ENCODE measurements at places on chromosomes 16 and 17.

- DNase-seq = no peak
These were observed 146.1 kb downstream of the SKAP1 start for GRCh38 chr17:48283907-48284306.

DNA sequence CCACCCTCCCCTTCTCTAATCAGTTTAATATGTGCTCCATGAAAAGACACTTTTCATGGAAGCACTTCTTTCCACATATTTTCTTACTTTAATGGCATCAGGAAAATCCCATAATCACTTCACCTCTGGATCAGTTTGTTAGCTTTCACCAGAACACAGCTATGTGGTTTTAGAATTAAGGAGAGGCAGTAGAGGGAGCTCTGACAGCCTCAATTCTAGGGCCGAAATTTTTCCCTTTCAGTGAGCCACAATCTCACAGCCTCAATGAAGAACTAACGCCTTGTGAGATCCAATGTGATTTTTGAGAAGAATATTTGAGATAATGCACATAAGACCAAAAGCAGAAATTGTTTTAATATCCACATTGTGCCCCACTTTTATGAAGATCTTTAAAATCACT lies 1494.0 kb upstream of the CDH8 start:
- DNase-seq = no peak

GRCh38 chr17:43151880-43152456 lies 19.0 kb upstream of the NBR1 start:
- DNase-seq = no peak

DNA sequence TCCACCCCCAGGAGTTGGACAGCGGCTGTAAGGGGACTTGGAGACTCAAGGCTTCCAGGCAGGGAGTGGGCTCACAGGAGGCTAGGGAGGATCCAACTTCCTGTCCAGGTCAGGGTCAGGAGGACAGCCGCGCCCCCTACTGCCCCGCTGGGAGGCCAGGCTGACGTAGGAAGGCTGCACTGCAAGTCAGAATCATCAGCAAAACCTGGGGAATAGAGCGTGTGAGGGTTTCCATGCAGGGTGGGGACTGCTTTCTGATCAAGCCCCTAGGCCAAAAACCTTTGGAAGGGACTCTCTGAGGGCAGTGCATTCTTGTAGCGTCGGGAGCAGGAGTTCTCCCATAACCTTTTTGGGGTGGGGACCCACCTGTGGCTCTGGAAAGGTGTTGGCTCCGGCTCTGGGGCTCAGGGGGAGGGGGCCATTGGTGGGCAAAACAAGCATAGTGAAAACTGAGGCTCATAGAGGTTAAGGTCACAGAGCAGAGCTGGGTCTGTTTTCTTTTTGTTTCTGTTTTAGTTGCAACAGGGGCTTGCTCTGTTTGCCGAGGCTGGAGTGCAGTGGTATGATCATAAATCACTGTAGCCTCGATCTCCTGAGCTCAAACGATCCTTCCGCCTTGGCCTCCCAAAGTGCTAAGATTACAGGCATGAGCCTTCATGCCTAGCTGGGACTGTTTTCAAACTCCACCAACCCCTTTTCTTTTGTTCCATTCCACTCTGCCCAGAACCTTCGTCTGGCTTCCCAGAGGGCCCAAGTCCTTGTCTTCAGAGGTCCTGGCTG lies 22.1 kb downstream of the RAI1 start:
- no peak for DNase-seq

GRCh38 chr17:39923836-39924690 lies 3.3 kb downstream of the ORMDL3 start:
- peak; percentile 5 for DNase-seq

GRCh38 chr16:56732366-56732765 lies 2.4 kb downstream of the NUP93 start:
- DNase-seq = no peak

GRCh38 chr16:9308356-9308801 lies 216.9 kb downstream of the HAPSTR1 start:
- DNase-seq = no peak

DNA sequence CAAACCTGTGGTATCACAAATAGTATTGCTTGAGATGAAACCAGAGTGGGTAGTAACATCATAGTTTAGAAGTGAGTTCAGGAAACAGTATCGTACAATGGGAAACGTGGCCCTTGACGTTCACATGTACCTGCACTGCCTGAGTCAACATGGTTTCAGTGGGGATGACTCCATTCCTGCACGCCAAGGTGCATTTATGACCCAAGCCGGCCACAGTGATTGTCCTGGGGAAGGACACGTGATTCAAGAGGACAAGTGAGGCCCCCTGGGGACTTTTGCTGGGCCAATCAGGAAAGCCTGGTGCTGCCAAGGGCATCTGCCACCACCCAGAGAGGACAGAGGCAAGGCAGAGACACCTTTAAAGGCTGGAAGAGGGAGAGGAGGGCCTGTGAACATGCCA lies 119.2 kb downstream of the AXIN2 start:
- no peak for DNase-seq

DNA sequence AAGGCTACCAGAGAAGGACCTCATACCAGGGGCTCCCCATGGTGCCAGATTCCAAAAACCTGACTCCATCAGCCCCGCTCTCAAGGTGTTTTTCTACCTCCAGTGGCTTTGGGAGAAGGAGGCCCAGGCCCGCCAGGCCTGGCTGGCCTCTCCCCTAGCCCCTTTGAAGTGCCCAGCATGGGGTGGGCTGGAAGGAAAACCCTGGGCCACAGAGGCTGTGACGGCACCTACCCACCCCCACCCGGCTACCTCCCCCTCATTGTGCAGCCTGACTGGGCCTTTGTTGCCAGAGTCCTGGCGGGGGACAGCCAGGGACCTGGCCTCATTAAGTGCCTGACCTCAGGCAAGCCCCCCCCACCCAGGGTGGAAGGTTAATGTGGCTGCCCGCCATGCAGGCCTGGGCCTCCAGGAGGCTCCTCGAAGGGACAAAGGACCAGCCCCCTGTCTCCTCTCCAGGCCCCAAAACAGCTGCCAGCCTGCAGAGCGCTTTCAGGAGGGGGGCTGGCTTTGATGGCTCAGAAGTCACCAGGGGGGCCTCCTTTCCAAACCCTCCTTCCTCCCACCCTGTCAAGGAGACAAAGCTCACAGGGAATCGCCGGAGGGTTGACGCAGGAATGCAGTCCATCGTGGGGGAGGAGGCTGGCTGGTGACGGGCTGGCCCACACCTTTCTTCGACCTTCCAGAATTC lies 159.4 kb downstream of the ZNF423 start:
- no peak for DNase-seq

DNA sequence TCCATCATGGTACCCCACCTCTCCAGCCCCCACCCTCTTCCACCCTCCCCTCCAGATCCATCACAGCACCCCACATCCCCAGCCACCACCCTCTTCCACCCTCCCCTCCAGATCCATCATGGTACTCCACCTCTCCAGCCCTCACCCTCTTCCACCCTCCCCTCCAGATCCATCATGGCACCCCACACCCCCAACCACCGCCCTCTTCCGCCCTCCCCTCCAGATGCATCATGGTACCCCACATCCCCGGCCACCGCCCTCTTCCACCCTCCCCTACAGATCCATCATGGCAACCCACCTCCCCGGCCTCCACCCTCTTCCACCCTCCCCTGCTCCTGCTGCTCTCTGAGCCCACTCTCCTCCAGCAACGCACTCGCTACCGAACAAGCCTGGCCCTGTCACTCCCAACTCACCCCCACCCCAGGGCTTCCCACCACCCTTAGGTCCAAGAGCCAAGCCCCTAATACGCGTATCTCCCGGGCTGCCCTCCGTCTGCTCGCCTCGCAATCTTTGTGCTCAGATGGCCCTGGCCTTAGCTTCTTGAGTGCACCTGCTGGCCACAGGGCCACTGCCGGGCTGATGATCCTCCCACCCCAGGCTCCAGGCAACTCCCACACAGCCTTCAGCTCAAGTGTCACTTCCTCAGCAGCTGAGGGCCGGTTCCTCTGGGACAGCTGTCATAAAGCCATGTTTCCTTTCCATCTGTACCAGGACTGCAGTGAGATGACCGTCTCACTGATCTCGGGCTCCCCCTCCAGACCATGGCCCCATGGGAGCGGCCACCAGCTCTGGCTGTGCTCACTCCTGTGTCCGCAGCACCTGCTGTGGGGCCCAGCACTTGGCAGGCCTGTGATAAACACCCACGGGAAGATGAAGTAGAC lies 25.5 kb downstream of the KDM8 start:
- DNase-seq = no peak

DNA sequence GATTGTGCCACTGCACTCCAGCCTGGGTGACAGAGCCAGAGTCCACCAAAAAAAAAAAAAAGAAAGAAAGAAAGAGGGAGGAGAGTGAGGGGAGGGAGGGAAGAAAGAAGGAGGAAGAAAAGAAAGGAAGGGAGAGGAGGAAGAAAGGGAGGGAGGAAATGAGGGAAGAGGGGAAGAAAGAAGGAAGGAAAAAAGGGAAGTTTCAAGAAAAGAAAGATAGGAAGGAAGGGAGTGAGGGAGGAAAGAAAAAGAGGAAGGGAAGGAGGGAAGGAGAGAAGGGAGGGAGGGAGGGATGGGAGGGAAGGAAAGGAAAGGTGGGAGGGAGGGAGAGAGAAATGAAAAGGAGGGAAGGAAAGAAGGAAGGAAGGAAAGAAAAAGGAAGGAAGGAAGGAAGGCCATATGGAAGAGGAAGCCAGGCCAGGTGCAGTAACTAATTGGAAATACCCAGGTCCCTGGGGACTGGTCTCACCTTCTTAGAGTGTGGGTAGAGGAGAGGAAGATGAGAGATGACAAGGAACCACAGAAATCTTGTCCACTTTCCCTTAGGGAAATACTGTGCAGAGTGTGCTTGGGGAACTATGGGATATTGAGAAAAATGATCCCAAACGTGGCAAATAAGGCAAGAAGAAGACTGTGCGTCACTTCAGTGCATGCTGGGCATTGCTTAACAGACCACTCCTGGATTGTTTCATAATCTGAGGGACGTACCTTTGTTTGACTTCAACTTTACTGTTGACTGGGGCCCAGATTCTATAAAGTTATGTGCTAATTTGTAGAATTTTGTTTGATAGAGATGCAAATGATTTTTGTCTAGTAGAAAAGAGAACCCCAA lies 15.1 kb upstream of the CSNK2A2 start:
- no peak for DNase-seq

DNA sequence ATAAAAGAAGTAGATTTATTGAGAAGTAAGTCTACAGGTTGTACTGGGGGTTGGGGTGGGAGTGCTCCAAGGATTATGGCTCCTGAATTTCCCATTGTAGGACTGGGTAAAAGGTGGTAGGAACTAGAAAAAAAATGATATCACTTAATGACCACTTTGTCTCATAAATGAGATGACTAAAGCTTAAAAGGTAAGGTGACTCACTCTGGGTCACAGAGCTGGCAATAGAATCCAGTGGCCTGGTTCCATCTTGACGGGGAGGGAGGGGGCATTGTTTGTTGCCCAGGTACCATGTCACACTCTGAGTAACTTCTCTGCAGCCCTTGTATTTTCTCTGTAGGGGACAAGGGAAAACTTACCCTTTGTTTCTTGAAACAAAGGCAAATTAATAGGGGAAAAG lies 126.1 kb downstream of the PITPNC1 start:
- peak; percentile 99 for DNase-seq

GRCh38 chr16:20359997-20360396 lies 7.5 kb upstream of the UMOD start:
- no peak for DNase-seq

GRCh38 chr16:12600116-12600515 lies 203.6 kb downstream of the CPPED1 start:
- no peak for DNase-seq

DNA sequence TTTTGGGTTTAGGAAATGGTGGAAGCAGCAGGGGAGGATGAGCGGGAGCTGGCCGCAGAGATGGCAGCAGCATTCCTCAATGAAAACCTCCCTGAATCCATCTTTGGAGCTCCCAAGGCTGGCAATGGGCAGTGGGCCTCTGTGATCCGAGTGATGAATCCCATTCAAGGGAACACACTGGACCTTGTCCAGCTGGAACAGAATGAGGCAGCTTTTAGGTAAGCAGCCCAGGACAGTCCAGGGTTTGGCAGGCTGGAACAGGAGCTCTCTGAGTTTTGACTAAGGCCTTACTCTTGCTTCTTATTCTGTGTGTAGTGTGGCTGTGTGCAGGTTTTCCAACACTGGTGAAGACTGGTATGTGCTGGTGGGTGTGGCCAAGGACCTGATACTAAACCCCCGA lies 41.4 kb downstream of the SF3B3 start:
- DNase-seq = no peak

DNA sequence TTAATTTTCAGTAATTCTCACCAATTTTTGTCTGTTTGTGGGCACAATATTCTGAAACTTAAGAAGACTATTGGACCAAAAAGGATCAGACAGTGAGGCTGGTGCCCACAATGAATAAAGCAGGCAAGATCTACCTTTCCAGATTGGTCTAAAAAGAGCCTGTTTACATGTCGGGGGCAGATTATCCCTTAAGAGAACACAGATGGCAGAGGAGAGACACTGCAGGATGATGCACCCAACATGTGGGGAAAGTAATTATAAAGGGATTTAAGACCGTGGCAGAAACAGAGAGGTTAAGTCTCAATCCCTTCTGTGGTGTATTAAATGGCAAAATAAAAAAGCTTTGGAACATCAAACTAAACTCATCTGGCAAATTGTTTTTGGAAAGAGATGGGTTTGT lies 331.8 kb upstream of the CDH11 start:
- no peak for DNase-seq

- DNase-seq = no peak
These were observed 126.1 kb upstream of the NUDT7 start for GRCh38 chr16:77596261-77596660.

DNA sequence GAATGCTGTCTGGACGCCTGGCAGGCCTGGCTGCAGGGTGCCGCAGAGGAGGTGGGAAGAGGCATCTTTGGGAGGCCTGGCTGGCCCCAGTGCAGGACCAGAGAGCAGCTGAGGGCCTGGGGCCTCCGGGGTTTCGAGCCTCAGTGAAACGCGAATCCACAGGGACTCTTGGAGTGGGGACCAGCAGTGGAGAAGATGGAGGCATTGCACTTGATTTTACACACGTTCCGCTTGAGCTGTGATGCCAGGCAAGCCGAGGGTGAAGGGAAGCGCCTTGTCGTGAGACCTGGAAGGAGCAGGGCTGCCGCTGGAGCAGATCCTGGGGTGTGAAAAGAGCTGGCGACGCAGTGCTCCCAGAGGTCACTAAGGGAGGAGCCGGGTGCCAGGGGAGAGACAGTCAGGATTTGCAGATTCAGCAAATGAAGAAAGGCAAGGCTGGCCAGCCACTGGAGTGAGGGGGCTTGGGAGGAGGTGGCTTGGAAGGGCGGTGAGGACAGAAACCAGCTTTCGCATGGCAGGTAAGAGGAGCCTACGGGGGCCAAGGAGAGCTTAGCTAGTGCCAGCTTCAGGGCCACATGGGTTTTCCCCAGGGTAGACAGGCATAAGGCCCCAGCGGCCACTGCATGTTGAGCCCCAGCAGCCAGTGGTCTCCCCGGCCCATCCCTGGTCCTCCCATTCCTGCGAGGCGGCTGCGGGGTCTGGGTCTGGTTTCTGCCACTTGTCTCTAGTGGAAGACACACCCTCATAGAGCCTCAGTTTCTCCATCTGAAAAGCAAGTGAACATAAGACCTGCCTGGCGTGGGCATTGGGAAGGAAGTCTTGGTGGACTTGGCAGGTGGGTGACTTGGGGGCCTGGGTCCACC lies 175.2 kb upstream of the CHMP6 start:
- DNase-seq = no peak

GRCh38 chr17:27370776-27371175 lies 76.9 kb downstream of the WSB1 start:
- no peak for DNase-seq

GRCh38 chr16:30519120-30520049 lies 7.0 kb downstream of the ZNF768 start:
- DNase-seq = no peak
